ENCODE measurements at places on chromosomes 3 and 15. TPM values are rescaled to one million over a fixed set of nuclear protein-coding genes. Genes with fewer than 3 reads are reported as not detected.

Gene KIF7
- 5.1 TPM for total RNA-seq

Gene GOLGA6L4
- 2.1 TPM for total RNA-seq

Gene SLC24A5
- total RNA-seq: 0.92 TPM

Gene SLC26A6
- 7.6 TPM for total RNA-seq

Gene BAHD1
- total RNA-seq: 7.4 TPM

Measured in diencephalon (tissue), 1 donor.